Central memory CD8-positive, alpha-beta T cell (primary cell): ENCODE measurements at places on chromosomes 7 and 10.

DNA sequence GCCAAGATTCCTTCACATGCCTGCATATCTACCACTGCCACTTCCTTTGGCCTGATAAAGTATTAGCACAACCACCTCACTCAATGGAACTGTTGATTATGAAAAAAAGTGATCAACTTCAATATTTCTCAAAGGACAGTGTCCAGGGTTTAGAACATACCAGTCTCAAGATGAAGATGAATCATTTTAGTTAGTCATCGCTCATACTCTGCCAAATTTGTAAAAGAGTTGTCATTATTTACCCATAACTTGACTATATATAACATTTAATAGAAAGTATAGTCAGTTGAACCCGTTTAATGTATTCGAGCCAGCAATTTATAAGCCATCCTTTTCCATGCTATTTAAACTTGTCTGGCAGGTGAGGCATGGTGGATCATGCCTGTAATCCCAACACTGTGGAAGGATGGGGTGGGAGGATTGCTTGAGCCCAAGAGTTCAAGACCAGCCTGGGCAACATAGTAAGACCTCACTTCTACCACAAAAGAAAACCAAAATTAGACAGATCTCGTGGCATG lies 33.2 kb downstream of the SPAM1 start:
- H3K27me3 ChIP-seq, result no peaks in the 10 kb centered on the region
- H3K27ac ChIP-seq, result no peak overlapping the region
- no peaks in the 10 kb centered on the region for H3K36me3 ChIP-seq
- DNase-seq, result no peak

DNA sequence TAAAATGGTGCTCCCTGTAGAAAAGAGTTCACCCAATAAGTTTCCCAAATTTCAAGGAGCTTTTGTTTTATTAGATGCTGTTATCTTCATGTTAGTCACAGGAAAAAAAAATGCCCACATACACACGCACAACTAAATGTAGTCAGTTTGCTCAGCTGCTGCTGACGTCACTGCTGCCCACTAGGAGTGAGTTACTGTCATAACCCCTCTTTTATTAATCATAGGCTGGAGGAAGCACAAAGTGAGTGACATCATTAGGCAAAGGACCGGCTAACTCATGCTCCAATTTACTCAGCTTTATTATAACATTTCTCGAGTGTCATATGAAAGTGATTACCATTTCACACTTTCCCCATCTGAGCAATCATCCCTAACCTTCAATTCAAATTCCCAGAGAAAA lies 6.7 kb upstream of the INHBA start:
- H3K4me1 ChIP-seq, result peaks cover 5% of the 10 kb centered on the region
- no peak for DNase-seq
- peaks cover 20% of the 10 kb centered on the region for H3K27me3 ChIP-seq

- H3K27ac ChIP-seq, result no peak overlapping the region
- H3K4me3 ChIP-seq, result no peak overlapping the region
- H3K27me3 ChIP-seq, result peaks cover 10% of the 10 kb centered on the region
- no peak for DNase-seq
- H3K36me3 ChIP-seq, result peaks cover 14% of the 10 kb centered on the region
Observed at GRCh38 chr7:128026551-128026950, 4.7 kb downstream of the LRRC4 start.

DNA sequence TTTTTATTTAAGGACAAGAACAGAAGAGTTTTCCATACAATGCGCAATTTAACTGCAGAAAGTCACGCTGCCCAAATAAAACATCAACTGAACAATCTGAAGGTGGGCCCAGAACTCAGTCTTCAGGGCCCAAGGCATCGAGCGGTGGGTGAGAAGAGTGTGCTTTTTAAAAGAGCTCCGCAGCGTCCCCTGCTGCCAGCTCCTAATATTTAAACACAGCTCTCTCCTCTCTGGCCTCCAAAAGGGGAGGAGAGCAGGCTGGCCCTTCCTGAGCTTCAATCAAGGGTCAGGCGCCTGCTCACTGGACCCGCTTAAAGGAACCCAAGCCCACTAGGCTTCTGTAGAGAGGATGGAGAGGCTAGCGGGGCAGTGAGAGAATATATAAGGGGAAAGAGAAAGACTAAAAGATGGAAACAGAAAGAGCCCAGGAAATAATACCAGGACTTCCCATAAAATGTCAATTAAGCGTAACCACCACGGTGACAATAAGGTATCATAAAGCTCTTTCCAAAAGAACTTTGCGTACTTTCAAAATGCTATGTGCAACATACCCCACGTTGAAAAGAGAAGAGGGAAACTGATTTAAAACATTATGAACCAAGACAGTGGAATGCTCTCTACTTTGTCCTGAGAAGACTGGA lies 2.8 kb downstream of the FAM53B start:
- H3K4me1 ChIP-seq, result peaks cover 78% of the 10 kb centered on the region
- peaks cover 38% of the 10 kb centered on the region for H3K36me3 ChIP-seq
- no peaks in the 10 kb centered on the region for H3K27me3 ChIP-seq
- H3K27ac ChIP-seq, result peak overlapping the region; percentile 97
- DNase-seq, result peak; percentile 69

GRCh38 chr7:60706-61105 lies 131.7 kb upstream of the FAM20C start:
- peaks cover 52% of the 10 kb centered on the region for H3K27me3 ChIP-seq
- no peaks in the 10 kb centered on the region for H3K36me3 ChIP-seq
- H3K4me3 ChIP-seq, result no peak overlapping the region
- H3K27ac ChIP-seq, result no peak overlapping the region
- H3K4me1 ChIP-seq, result no peaks in the 10 kb centered on the region

DNA sequence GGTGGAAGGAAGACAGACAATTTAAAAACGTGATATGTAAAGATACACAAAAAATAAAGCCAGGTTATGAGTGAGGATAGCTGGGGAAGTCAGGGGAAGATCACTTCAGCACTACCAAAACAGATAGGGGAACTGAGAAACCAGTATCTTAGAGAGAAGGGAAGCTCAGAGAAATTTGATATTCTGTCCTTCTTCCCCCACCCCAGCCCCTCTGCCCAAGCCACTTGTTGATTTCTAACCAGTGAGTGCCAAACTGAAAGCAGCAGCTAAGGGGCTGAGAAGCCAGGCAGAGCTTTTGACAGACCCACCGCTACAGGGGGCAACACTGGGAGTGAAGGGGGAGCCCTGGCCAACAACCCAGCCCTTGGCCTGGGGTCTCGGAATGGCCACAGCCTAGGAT lies 9.1 kb upstream of the SLC29A3 start:
- no peak for DNase-seq
- no peak overlapping the region for H3K27ac ChIP-seq
- peaks cover 1% of the 10 kb centered on the region for H3K36me3 ChIP-seq
